NCI-H748 treated with DMSO at 0.1 percent for 48 hours (cell line): ENCODE measurements at places on chromosomes 2 and 18.

GRCh38 chr18:75554644-75555185 lies 127.2 kb upstream of the SMIM21 start:
- no peak for DNase-seq

DNA sequence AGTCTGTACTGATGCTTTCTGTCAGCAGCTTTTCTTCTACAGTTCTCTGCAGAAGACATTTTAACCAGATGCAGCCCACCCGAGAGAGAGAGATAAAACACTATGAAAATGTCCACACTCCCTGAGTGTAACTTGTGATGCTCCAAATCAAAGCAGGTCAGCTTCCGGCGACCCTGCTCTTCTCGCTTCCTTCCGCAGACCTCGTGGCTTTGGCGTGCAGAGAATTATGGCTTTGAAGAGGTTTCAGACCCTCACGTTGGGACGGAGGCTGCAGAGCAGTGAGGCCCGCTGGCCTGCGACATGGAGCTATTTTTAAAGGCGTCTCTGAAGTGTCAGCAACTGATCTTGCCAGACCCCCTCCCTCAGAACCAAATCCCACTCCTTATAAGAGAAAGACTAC lies 41.8 kb downstream of the TMEM163 start:
- DNase-seq = no peak

GRCh38 chr2:25606892-25607291 lies 66.5 kb downstream of the DTNB start:
- peak; percentile 11 for DNase-seq

GRCh38 chr2:10285556-10286198 lies 17.0 kb upstream of the HPCAL1 start:
- DNase-seq = no peak

DNA sequence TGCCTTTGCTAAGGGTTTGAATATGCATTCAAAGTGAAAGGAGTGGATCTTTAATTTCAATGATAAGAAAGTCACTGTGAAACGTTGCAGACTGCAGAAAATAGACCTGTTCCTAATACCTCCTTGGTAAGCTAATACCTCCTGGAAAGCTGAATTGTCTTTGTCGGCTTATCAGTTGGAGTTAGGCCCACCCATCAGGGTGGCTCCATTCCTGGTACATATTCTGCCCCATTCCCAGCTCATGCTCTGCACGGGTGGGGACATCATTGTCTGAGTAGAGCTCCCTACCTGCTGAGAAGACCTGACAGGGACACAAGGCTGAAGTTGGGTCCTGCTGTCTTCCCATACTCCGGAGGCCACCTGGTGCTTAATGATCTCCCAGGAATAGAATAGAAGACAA lies 203.3 kb downstream of the EN1 start:
- no peak for DNase-seq

- DNase-seq = no peak
These were observed 22.7 kb downstream of the MPPE1 start for GRCh38 chr18:11885278-11885947.

- no peak for DNase-seq
These were observed 54.8 kb upstream of the CCDC68 start for GRCh38 chr18:55014095-55014494.

DNA sequence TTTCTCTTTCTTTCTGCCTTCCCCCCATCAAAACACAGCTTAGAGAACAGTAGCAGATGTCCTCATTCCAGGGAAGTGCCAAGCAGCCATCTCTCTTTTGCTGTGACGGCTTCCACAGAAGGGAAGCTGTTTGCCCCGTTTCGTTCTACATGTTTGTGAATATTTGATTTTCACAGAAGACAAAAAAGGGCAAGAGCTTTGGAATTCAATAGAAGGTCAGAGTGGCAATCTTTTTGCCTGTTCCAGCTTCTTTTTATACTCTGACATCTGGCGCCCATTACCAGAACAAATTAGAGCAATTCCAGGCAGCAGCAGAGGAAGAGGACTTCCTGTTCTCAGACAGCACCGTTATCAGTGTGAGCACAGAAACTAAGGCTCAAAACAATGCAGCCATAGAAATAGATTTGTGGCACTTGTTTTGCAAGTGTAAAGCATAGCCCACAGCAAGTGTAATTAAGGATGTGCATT lies 79.0 kb upstream of the CDH19 start:
- DNase-seq = peak; percentile 52

- DNase-seq = peak; percentile 61
These were observed 174.9 kb downstream of the EPHA4 start for GRCh38 chr2:221397187-221397586.

DNA sequence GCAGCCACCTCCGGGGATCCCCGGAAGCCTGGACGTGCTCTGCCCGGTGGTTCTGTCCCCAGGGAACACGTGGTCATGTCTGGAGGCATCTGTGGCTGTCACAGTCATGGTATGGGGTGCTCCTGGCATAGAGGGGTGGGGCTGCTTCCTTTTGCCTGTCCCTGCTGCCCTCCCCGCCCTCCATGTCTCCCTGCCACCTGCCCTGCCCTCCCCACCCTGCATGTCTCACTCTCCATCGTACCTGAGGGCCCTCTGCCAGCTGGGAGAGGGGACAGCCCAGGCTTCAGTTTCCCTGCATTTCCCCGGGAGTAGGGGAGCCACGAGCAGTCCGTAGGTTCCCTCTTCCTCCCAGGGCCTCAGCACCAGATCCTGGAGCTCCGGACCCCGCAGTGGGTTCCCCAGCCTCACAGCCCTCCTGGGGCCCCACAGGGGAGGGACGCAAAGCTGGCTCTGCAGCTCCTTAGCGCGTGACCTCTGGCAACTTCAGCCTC lies 90.0 kb upstream of the CTDP1 start:
- DNase-seq = no peak

- peak; percentile 57 for DNase-seq
These were observed 683 bp upstream of the DNAJC27 start for GRCh38 chr2:24972315-24972961.

DNA sequence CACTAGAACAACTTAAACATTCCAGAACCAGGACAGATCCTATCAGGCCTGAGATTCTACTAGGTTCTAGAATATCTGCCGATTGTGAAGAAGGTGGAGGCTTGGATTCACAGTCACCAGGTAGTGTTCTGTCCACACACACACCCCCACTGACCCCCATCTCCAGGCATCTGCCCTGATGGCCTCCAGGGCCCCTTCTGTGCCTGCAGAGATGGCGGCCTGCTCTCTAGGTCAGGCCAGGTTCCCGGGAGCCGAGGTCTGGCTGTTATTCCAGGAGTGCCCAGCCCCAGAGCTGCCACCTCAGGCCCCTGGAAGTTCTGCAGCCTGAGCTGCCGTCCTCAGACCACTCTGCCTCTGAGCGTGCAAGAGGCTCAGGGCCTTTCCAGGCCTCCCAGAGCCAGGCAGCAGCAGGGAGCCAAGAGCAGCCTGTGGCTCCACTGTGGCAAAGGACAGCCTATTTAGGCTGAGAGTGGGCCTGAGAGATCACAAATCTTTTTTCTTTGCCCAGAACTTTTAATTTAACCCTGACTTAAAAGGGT lies 96.2 kb upstream of the ASAP2 start:
- no peak for DNase-seq

GRCh38 chr2:11904029-11904428 lies 157.6 kb downstream of the LPIN1 start:
- DNase-seq = no peak

GRCh38 chr2:120344976-120345581 lies 857 bp upstream of the INHBB start:
- no peak for DNase-seq

GRCh38 chr2:23385748-23386338 lies 864 bp downstream of the KLHL29 start:
- DNase-seq = no peak

DNA sequence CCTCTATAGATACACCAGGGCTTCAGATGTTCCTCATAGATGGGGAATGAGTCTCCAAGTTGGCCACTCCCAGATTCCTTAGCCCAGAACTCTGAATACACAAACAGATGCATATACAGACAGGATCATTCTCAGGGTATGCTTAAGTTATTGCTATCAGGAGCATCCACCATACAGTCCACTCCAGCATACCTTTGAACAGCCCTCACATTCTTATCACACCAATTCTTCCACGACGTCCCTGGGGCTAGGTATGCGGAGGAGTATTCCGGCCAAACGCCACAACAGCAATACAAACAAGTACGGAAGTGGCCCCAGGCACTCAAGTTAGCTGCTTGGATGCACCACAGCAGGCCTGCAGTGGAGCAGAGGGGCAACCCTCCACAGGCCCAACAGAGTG lies 312.5 kb upstream of the CHAC2 start:
- DNase-seq = no peak

- DNase-seq = no peak
These were observed 332.5 kb downstream of the PID1 start for GRCh38 chr2:228938629-228939028.

DNA sequence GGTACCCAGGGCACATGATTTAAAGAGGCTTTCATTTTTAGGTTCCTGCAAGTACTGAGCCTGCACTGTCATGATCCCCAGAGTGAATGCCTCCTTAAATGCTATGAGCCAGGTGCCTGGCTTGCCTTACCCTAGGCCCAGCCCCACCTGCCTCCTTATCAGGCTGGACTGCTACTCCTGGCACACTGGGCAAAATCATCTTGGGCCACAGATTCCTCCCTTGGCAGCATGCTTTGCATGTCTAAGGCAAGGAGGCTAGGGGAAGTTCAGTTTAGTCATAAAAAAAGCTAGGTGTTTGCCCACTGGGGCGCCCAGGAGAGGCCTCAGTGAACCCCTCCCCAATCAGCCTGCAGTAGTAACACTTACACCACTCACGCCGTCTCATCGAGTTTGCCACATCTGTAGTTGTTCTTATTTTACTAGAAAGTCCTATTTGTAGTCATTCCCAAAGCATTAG lies 45.1 kb downstream of the LBH start:
- no peak for DNase-seq

DNA sequence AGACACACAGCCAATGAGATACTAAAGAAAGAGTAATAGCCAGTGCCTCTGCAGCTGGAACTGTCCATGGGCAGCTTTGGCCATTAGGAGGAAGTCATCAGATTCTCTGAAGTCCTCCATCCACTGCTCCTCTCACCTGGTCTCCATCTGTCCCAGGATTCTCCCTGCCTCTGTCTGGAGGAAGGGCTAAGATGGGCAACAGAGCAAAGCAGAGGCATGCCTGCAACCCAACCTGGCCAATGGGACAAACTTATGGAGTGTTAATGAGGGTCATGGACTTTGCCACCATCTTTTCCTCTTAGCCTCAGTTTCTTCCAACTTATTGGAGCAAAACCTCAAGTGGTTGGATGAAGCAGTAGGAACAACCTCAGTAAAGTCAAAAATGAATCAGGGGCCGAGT lies 91.5 kb upstream of the SIX3 start:
- DNase-seq = no peak

DNA sequence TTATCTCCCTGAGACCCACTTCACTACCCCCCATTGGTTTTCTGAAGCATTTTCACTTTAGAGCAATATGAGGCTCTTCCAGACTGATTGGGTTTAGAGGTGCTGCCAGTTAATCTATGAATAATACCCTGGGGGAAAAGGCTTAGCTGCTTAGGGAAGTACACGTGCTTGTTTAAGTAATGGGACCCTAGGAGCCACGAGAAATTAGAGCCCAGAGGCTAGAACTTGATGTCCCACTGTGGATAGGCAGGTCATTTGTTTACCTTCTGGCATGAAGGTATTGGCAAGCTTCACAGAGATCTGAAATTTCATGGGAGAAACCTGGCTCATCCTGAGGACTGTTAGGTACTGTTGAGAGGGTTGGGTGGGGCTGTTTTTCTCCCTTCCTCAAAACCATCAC lies 59.7 kb downstream of the CLIP4 start:
- no peak for DNase-seq

- DNase-seq = peak; percentile 30
These were observed 558 bp downstream of the TTC39C start for GRCh38 chr18:24014986-24015638.

GRCh38 chr2:180819106-180819505 lies 161.3 kb upstream of the UBE2E3 start:
- no peak for DNase-seq

GRCh38 chr2:96552315-96553175 lies 16.0 kb downstream of the ARID5A start:
- no peak for DNase-seq

- no peak for DNase-seq
These were observed 48.2 kb downstream of the RPL37A start for GRCh38 chr2:216546641-216547403.

DNA sequence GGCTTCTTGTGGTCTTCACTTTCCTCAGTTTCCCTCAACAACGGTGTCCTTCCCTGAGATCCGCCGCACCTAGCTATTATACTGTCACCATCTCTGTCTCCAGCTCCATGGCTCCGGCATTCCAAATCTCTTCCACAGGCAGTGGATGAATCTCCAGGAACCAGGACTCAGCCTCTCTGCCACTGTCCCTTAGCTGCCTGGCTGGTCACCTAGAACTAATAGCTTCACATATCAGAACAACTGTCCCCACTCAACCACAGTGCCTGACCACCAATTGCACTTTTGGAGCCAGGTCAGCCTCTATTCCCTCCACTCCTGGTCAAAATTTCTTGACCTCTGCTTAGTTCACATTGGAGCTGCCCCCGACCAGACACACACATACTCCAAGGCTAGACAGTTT lies 38.1 kb upstream of the AFF3 start:
- DNase-seq = no peak

GRCh38 chr2:97948926-97949325 lies 46.8 kb downstream of the TMEM131 start:
- DNase-seq = no peak

- DNase-seq = no peak
These were observed 75.3 kb downstream of the LRRFIP1 start for GRCh38 chr2:237702441-237703391.

DNA sequence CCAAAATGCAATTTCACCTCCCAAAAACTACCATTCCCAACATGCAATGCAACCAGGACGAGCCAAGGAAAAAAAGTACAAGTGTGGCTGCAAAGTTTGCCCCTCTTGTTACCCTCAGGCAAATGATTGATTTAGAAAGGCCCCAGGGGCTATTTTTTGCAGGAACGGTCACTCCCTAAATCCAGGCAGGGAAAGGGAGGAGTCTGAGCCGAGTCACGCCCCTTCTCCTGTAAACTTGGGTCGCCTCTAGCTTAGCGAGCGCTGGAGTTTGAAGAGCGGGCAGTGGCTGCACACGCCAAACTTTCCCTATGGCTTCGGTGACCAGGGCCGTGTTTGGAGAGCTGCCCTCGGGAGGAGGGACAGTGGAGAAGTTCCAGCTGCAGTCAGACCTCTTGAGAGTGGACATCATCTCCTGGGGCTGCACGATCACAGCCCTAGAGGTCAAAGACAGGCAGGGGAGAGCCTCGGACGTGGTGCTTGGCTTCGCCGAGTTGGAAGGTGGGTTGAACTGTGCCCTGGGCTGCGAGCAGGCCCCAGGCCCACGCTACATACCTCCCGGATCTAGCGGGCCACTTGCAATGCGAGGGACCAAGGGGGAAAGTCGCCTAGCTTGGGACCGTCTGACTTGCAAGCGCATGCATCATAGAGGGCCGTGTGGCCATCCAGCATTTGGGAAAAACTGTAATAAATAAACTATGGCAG lies at the start of gene GALM:
Gene GALM, plus strand, starts transcription at position 261 of the 702 bp plus-strand sequence. Its CDS starts 48 bp downstream, at position 309.
- DNase-seq = no peak

GRCh38 chr2:95721726-95722125 lies 129.9 kb downstream of the TRIM43 start:
- DNase-seq = no peak

GRCh38 chr2:70412294-70413070 lies 110.6 kb upstream of the FAM136A start:
- DNase-seq = no peak
